ENCODE measurements at places on chromosomes 2 and 18.

- no peak for DNase-seq
Measured at GRCh38 chr2:237879991-237880560, 20.7 kb downstream of the RAMP1 start.

DNA sequence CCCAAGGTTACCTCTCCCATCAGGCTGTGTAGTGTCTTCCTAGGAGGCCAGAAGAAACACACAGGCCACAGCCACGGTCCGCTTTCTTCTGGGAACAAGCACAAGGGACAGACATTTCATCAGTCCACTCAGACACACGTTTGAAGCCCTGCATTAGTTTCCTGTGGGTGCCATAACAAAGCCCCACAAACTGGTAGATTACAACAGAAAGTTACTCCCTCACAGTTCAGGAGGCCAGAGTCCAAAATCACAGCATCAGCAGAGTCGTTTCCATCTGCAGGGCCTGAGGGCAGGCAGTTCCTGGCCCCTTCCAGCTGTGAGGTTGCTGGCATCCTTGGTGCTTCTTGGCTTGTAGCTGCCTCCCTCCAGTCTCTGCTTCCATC is 8.8 kb upstream of the PRLH start:
- DNase-seq, result no peak

GRCh38 chr2:42368817-42369531 is 8.0 kb upstream of the COX7A2L start:
- no peak for DNase-seq

- DNase-seq, result peak; percentile 75
Measured at GRCh38 chr2:80326214-80326613, 21.7 kb upstream of the LRRTM1 start.

GRCh38 chr2:218732761-218733158 is 22.1 kb downstream of the TTLL4 start:
- no peak for DNase-seq

GRCh38 chr2:241649404-241649803 is 11.9 kb downstream of the ATG4B start:
- no peak for DNase-seq

- DNase-seq, result no peak
Measured at GRCh38 chr2:97932975-97933662, 62.6 kb downstream of the TMEM131 start.

GRCh38 chr2:204370172-204370718 is 175.0 kb upstream of the PARD3B start:
- DNase-seq, result no peak

GRCh38 chr2:236175548-236176150 is 7.5 kb upstream of the GBX2 start:
- DNase-seq, result no peak

DNA sequence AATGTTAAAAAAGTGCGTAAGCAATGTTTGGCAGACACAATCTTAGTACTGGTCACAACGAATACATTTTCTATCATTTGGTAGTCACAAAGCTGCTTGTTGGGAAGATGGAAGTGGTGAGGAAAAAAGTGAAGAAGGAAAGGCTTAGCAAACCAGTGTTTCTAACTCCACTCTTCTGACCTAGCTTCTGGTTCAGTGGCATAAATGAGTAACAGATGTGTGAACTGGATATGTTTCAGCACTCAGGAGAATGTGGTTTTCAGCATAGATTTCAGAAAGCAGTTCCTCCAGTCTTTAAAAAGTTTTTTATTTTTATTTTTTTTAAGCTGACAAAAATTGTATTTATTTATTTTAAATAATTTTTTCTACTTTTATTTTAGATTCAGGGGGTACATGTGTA is 357.1 kb downstream of the CPS1 start:
- DNase-seq, result no peak

DNA sequence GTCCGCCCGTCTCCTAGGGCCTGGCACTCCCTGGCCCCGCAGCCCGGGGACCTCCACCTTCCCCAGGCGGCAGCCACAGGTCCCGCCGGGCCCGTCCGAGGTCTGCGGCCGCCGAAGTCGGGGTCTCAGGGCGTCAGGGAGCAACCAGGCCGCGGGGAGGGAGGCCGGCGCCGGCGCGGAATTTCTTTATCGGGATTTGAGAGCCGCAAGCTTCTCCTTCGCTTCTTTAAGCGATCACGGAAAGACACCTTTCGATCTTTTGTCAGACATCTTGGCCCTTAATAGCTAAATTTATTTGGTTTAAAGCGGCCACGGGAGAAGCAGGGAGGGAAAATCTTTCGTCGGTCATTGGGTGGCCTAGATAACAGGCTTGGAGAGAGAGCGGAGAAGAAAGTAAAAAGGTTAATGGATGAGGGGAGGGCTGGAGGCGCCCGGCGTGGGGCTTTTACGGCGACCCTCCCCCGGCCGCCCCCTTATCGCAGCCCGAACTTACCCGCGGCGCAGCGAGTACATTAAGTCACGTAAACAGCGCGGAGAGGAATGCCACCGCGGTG is 4.3 kb upstream of the GATA6 start:
- DNase-seq, result no peak

GRCh38 chr2:181153886-181154285 is 173.5 kb downstream of the UBE2E3 start:
- DNase-seq, result no peak

DNA sequence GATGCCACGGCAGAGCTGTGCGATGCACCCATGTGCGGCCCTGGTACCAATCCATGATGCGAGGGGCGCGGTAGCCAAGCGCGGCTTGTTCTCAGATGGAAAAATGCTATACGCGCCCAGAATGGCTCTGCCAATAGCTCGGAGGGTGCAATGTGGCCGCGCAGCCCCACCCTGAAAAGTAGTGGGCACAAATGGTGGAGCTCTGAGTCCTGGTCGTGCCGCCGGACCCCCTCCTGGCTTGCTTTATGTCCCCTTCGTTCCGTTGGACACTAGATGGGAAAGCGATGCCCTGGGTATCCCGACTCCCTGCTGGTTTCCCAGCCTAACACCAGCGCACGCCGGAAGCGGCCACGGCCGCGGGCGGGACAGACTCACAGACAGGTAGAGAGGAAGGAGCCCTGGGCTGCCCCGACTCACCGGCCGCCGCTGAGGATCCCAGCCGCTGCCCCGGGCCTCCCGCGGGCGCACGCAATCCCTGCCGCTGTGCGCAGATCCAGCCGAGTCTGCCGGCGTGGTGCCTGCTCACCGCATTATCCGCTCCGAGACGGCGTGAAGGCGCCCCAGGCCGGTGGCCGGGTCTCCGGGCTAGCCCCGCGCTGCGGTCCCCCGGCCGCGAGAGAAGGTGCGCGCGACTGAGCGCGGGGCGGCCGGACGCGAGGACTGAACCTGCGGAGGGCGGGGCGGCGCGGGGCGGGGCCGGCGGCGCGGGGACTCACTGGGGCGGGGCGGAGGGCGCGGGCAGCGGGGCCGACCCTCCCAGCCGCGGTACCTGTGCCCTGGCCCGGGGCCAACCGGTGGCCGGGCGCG is at the start of gene CDC42EP3:
Gene CDC42EP3, minus strand, starts transcription at position 634 of the 807 bp plus-strand sequence. CDS start 25,055 bp downstream, outside the sequence.
- no peak for DNase-seq

DNA sequence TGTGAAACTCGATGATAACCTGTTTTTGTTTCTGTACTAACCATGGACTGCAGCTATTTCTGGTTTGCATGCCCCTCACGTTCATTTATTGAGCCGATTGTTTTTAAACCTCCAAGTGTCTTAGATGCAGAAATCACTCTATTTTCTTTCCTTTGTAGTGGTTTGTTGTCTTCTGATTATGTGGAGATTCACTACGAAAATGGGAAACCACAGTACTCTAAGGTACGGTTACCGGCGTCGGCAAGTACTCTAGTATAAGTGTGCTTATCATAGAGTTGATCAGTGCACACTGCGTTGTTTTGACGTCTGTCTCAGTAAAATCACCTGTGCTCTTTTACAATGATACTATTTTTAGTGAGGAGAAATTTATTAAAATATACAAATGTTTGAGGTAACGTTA is 87.4 kb downstream of the ADAM23 start:
- DNase-seq, result no peak

DNA sequence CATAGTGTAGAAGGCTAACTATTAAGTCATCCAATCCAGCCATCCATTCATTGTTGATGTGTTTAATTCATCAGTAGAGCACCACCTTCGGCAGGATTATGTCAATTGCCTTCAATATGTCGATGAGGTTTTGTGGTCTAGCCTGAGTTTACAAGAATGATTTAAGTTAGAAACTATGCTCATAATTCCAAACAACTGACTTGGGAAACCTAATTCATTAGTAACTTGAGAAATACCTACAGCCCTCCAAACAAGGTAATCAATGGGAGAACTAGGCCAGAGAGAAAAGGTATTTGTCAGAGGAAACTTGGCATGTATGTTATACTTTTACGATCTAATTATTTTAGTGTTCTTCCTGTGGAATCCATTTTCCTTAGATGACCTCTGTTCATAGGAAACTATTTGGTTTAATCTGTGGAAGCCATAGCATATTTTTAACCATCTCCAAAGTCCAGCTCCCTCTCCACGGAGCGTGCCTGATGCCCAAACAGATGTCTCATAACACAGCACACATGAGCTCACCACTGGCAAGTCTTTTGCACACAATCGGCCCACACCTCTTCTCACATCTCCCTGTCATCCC is 148.5 kb downstream of the GFPT1 start:
- DNase-seq, result no peak

GRCh38 chr18:7604361-7604760 is 37.2 kb downstream of the PTPRM start:
- DNase-seq, result no peak
